ENCODE measurements at places on chromosomes 13 and 19. TPM values are rescaled to one million over a fixed set of nuclear protein-coding genes. Genes with fewer than 3 reads are reported as not detected.

Gene MEIOSIN
- polyA plus RNA-seq = not detected

Gene STOML3
- not detected for polyA plus RNA-seq

Gene CEACAM20
- polyA plus RNA-seq = not detected

Gene SPIB
- polyA plus RNA-seq = not detected

Gene TMPRSS9
- 0.15 TPM for polyA plus RNA-seq

Gene ZNF221
- polyA plus RNA-seq = 0.66 TPM

Gene CCDC8
- polyA plus RNA-seq = 14.1 TPM

Gene LIN7B
- 18.0 TPM for polyA plus RNA-seq

Gene SOHLH2
- 0.19 TPM for polyA plus RNA-seq

Gene DACT3
- 27.4 TPM for polyA plus RNA-seq

Gene KLHL1
- polyA plus RNA-seq = 0.12 TPM

Gene PINLYP
- 22.6 TPM for polyA plus RNA-seq

Gene RPS5
- 1,967 TPM for polyA plus RNA-seq

Gene ZFP82
- 3.8 TPM for polyA plus RNA-seq

Gene LMTK3
- polyA plus RNA-seq = 27.6 TPM

Gene UBA52
- polyA plus RNA-seq = 1,684 TPM

Gene CADM4
- 207 TPM for polyA plus RNA-seq

Gene IGFL4
- polyA plus RNA-seq = 0.27 TPM

Gene COMP
- not detected for polyA plus RNA-seq

Gene UGGT2
- polyA plus RNA-seq = 2.1 TPM

Gene BTBD2
- 195 TPM for polyA plus RNA-seq

Gene ATP12A
- not detected for polyA plus RNA-seq

Gene CGB8
- polyA plus RNA-seq = not detected

Gene MTUS2
- polyA plus RNA-seq = 3.2 TPM

Gene IGLON5
- polyA plus RNA-seq = 5.1 TPM

Gene FDX2
- polyA plus RNA-seq = 59.5 TPM

Gene KCTD15
- polyA plus RNA-seq = 13.7 TPM

Gene RCBTB1
- 12.7 TPM for polyA plus RNA-seq

Gene ZNF728
- not detected for polyA plus RNA-seq

Gene PEAK3
- polyA plus RNA-seq = not detected

Gene TEX101
- 1.3 TPM for polyA plus RNA-seq

Data from brain (organoid and tissue), 16 donors.